ENCODE measurements at places on chromosomes 11 and 22.

- DNase-seq: no peak
These were observed 28.1 kb downstream of the DLG2 start for GRCh38 chr11:85599083-85599482.

- DNase-seq: no peak
These were observed 1338.4 kb downstream of the TBC1D22A start for GRCh38 chr22:48100685-48101417.

GRCh38 chr22:20436307-20436767, 1.3 kb downstream of the SCARF2 start:
- DNase-seq: no peak

- no peak for DNase-seq
These were observed 8.8 kb upstream of the CTSD start for GRCh38 chr11:1772270-1773130.

- no peak for DNase-seq
These were observed 30.2 kb downstream of the USP47 start for GRCh38 chr11:11871991-11872401.

DNA sequence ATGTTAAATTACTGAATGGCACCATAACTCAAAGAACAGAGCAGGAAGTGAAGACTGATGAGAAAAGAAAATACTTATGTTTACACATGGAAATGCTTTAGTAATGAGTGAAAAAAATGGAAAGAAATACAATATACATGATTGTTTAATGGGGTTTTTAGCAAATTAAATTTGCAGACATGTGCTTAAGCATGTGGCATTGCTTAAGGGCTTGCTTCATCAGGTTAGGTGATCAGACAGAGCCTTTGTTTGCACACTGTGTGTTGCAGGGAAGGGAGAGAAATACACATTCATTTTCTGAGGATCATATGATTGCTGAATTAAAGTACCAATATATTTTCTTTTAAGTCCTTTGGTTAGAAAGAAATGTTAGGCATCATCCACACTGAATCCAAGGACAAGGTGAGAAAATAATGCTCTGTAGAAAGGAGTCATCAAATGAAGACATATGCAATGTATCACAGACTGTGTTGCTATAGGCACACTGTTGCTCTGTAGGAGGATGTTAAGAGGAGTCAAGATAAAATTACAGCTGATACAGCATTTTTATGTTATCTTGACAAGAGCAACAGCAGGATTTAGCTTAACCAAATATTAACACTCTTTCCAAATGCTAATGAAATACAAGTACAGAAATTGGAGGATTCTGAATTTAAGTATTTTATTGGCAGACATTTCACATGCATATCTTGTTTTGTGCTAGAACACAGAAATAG, 23.4 kb upstream of the ARHGAP20 start:
- no peak for DNase-seq
